ENCODE measurements at places on chromosomes 1 and 21.
A peak's percentile ranks its signal among the peaks of the same experiment; 100 is the strongest.

- no peak for DNase-seq
Observed at GRCh38 chr1:6111571-6111970, 65.9 kb downstream of the KCNAB2 start.

- no peak for DNase-seq
Observed at GRCh38 chr21:42331660-42332059, 16.5 kb upstream of the TFF3 start.

- DNase-seq = no peak
Observed at GRCh38 chr1:33649759-33650158, 177.3 kb downstream of the ZSCAN20 start.

GRCh38 chr1:204927673-204928641 lies 57.3 kb downstream of the NFASC start:
- no peak for DNase-seq

DNA sequence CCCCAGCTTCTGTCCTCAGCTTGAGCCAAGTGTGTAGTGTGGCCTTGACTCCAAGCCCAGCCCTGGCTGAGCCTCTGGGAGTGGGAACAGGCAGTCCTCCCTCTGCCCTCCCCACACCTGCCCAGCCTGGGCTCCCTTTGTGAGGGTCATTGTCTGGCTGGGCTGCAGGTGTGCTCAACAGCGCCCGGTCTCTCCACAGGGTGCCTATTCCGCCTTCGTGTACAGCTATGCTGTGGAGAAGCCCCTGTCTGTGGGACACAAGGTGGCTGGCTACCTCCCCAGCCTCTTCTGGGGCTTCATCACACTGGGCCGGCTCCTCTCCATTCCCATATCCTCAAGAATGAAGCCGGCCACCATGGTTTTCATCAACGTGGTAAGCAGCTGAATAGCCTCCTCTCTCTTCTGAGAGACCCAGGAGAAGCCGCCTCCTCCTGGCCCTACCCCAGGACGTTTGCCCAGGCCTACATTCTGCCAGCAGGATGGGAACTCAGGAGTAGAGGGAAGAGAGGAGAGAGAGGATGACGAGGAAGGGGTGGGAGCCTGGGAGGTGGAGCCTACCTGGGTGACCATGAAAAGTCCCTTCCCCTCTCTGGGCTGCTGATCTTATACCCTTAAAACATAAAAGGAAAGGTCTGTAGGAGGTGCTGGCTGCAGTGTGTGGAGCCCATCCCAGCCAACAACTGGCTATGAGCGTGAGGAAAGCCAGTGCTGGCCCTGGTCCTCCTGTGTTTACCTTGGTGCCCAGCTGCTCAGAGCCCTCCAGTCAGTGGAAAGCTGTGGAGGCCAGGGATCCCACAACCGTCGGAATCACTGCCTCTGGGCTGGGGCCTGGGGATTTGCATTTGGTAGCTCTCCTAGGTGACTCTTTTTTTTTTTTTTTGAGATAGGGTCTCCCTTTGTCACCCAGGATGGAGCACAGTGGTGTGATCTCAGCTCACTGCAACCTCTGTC lies 45.7 kb downstream of the ELK4 start:
- DNase-seq = no peak

DNA sequence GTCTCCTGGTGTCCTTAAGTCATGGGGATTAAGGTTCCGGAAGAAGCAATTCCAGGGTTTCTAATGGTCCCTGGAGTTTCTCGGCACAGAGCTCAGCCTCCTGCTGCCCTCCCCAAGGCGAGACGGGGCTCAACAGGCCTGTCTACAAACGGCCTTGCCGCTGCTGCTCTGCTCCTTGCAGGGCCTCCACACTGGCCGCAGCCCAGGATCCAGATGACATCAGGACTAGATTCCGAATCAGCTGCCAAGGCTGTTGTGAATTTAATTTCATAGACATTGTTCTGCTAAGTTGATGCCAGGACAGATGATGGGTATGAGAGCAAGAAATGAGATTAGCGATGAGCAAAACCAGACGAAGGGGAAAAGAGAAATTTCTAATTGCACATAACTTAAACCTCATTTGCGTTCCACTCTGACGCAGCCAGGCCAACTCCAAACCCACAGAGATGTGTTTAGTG lies 103.6 kb upstream of the BACE2 start:
- DNase-seq = no peak

- DNase-seq = no peak
Observed at GRCh38 chr1:247561711-247562110, 12.8 kb downstream of the GCSAML start.

- DNase-seq = no peak
Observed at GRCh38 chr1:165543532-165544438, at the start of gene LRRC52. TSS of gene LRRC52 (plus strand) at chr1:165544000. CDS start at chr1:165544297, 297 bp downstream.

- DNase-seq = no peak
Observed at GRCh38 chr1:58815069-58815685, 31.3 kb upstream of the JUN start.

DNA sequence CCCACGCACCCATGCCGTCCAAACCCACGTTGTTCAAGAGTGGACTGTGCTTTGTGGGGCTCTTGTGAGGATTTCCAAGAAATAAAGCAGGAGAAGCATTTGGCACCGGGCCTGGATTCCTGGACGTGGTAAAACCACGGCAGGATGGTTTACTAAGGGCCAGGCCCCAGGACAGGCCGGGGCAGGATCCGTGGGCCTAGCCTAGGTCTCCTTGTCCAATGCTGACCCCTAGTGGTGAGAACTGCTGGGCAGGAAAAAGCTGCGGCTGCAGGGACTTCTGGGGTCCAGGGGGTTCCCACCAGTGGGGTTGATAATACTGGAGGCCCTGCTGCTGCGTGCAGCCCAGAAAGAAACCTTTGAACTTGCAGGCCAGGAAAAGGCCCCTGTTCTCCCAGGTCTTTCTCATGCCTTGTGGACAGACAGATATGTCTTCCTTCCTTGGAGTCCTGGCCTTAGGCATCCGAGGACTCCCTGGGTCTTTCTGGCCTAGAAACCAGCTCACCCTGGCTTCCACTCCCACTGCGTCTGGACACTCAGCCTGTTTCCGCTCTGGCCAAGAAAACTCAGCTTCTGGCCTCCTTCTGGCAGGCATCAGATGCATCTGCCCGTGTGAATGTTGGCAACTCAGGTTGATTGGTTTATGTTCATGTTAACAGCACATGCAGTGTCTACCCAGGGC lies 106.9 kb upstream of the TMEM51 start:
- DNase-seq = peak; percentile 52

- DNase-seq = no peak
Observed at GRCh38 chr1:200518524-200518923, 102.0 kb downstream of the KIF14 start.

GRCh38 chr21:17590430-17590829 lies 22.3 kb downstream of the BTG3 start:
- DNase-seq = no peak

- no peak for DNase-seq
Observed at GRCh38 chr1:35893051-35893879, 10.3 kb downstream of the AGO1 start.

DNA sequence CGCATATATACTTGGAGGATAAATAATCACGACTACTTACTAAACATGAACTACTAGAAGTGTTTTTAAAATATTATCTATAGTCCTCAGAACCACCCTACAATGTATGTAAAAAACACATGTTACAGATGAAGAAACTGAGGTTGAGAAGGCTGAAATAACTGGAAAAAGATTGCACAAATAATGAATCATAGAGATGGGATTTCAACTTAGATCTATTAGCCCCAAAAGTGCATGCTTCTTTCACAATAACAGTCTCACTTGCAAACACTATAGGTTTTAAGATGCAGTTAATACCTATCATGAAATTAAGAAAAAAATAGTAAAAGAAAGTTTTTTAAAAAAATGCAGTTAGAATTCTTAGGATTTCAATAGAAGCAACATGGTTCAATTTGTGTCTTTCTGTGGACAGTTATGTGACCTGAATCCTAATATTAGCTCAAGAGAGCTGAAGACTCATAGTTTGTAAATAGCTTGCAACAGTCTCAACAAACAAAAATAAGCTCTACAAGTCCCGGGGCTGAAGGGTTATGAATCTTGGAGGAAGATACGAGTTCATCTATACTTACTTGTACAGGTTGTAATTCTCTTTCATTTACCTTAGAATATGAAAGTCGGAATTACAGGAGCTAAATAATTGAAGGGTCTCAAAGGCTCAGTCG lies 58.6 kb upstream of the NTPCR start:
- no peak for DNase-seq

GRCh38 chr1:213561870-213562269 lies 425.9 kb upstream of the PROX1 start:
- DNase-seq = no peak

DNA sequence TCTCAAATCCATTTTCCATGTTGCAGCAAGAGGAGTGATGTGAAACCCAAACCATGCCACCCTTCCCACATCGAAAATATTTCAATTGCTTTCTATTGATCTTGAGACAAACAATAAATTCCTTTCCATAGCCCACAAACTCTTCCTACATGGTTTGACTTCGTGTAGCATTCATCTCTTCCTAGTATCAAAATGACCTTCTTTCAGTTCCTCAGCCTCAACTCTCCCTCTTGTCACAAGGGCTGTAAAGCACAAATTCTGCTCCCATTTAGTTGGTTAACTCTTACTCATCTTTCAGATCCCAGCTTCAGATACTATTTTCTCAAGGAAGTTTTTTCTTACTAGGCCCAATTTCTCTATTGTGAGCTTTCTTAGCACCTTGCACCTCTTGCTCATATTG lies 99.0 kb downstream of the ZNF281 start:
- no peak for DNase-seq

DNA sequence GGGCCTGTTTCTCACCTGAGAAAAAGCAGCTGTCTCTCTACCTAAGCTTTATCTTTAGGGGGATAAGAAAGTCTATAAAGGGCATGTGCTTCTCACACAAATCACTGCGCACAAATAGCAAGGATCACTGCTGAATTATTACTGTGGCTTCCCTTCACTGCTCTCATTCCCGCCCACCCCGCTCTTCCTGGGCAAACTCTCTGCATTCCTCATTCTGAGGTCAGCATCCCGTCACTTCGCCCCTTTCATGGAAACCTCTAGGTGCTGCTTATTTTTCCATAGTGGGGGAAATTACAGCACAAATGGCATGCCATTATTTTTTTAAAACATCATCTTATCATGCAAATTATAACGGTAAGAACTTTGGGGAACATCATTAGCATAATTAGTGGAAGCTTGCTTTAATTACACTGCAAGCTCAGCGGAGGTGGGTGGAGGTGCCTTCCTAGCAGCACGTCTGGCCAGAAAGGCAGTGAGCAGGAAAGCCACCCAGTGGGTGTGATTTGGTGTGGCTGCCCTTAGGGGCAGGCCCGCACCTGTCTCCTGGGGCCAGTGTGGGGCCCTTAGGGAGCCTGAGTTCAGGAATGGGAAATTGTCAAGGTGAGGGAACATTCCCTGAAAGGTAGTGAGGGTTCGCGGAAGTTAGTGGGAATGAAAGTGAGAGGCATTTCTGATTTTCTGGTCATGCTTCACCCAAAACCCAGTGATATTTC lies 105.9 kb downstream of the LAMC2 start:
- peak; percentile 1 for DNase-seq

GRCh38 chr1:21216835-21217811 lies 40.4 kb upstream of the EIF4G3 start:
- peak; percentile 15 for DNase-seq

GRCh38 chr21:34008618-34009017 lies 64.8 kb upstream of the MRPS6 start:
- no peak for DNase-seq

All from GDM1 (cell line).